ENCODE measurements at places on chromosomes 2 and 18.

DNA sequence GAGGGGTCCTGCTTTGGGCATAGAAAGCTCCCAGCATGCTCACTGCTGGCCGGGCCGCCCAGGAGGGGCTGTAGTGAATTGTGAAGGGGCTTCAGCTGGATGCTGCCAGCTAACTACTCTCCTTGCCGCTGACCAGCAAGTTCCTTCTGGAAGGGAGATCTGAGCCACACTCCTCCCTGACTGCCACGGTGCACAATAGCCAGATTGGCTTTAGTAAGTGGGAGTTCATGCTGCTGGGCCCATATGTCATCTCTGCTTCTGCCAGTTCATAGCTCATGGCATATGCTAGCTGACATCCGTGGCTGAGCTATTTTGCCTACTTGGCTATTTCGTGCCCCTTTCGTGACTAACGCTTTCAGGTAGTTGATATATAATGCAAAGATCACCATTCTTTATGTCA lies 51.6 kb upstream of the ROCK2 start:
- DNase-seq: no peak

GRCh38 chr2:187206071-187206470 lies 242.0 kb downstream of the CALCRL start:
- DNase-seq: no peak

DNA sequence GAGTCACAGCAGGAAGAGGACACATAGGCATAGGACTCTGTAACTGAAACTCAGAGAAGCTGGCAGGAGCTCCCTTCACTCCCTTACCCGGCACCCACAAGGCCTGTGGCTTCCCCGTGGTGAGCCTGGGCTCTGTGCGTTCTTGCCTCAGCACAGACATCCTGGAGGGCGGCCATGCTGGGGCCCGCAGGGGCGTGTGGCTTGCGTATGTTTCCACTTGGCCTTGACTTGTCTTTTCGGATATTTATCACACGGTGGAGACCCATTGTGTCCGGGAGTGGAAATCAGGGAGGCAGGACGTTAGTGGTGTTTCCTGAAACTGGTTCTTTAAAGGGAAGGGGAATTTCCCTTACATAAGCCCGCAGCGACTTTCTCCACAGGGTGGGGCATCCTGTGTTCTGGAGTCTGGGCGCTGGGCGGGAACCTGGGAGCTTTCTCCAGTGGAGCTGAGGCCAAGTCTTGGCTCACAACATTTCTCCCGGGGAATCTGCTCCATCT lies 49.9 kb upstream of the EML6 start:
- DNase-seq: peak; percentile 67

GRCh38 chr18:49560624-49561288 lies 1.1 kb upstream of the LIPG start:
- no peak for DNase-seq

DNA sequence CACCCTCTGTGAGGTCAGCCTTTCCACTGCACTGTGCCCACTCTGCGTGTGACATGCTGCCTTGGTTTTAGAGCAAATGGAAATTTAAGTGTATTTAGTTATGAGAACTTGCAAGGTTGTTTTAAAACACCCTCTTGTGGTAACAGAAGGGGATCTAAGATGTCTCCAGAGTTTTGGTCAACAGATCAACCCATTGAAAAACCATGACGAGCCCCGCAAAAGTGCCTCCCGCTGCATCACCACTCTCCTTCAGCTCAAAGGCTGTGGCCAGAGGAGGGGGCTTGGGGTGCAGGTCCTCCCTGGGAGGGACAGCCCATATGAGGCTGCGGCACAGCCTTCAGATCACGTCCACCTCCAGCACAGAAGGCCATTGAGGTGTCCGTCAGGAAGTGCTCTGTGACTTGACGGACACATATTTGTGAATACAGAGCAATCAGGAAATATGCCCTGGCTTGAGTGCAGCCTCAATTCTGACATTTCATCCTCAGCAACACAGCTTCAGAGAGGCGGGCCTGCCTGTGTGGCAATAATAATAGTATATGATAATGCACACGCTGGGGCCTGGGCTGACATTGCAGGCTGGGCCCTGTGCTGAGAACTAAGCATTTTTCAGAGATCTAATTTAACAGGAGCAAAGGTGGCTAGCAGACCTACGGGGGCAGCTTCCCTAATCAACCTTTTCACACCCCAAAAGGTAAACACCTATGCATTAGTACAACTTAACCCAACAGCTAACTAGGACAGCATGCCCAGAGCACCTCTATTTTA lies 213.9 kb downstream of the ANAPC1 start:
- DNase-seq: no peak

- DNase-seq: no peak
Observed at GRCh38 chr2:186426153-186427016, 59.7 kb upstream of the ZC3H15 start.

Data from suppressor macrophage (primary cell).